ENCODE measurements at places on chromosomes 2 and 18.

- no peak for DNase-seq
Measured at GRCh38 chr2:146989741-146990140, 855.1 kb upstream of the ACVR2A start.

DNA sequence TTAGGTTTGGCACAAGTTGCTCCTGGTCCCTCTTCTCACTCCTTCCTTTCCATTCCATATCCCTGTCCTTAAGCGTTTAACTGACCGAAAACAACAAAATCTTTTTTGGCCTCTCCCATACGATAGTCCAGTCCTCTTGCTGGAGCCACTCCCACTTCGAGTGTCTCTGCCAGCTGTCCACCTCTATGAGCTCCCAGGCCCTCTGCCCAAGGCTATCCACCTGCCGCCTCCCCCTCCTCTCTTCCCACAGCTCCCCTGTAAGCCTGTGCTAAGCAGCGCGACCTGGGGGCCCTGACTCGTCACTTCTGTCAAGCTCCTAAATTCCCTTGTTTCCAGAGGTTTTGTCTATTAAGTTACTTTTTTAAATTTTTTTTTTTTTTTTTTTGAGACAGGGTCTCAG is 47.0 kb upstream of the FOSL2 start:
- no peak for DNase-seq

DNA sequence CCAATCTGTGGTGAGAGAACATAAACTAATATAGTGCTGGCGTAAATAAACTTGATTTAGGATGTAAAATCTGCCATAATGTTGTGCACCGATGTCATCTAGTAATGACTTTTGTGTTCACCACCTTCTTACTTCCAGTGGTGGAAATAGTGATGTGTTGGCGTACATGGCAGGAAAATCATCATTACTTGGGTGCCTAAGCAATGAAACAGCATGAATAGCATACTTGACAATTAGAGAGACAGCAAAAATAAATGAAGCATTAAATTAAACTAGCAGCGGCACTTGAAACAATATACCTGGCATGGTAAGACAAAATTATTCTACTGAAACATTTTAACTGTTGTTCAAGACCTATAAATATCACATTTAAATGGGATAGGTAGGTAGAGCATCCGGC is 73.2 kb upstream of the DSC1 start:
- no peak for DNase-seq

DNA sequence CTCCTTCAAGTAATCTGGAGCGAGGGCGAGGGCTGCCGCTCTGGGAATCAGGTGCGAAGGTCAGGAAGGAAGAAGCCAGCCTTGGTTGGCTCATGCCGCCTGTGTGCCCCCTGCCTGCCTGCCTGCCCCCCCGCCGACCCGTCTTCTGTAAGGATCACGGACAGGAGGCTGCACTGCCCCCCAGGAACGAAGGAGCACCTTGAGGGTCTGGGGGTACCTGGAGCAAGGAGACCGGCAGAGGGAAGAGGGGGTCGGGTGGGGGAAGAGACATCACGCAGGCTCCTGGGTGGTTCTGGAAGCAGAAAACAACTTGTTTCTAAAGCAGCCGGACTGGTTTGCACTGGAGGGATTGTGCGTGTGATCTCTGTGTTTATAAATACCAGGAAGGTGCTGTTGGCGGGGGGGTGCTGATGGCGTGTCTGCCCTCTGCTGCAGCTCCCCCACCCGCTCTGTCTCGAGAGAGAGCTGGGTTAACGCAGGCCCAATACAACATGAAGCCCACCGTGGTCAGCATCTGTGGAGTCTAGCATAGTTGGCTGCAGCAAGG is 1.7 kb downstream of the FOSL2 start:
- peak; percentile 37 for DNase-seq

GRCh38 chr2:33033606-33034081 is 86.9 kb downstream of the LTBP1 start:
- no peak for DNase-seq

DNA sequence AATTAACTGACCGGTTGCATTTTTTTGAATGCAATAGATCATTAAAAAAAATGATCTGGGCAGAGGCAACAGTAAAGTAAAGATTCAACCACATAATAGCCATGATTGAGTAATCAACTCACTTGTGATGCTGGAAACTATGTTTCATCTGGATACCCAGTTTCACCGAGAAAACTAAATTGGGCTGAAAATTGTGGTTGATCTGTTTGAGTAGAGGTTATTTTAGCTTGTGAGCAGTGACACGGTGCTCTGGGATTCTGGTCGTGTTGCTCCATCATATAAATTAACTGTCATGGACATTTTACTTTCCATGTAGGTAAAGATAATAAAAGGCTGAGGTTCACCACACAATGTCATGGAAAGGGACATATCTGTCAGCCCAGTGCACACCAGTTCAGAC is 58.7 kb downstream of the CD226 start:
- DNase-seq = no peak

DNA sequence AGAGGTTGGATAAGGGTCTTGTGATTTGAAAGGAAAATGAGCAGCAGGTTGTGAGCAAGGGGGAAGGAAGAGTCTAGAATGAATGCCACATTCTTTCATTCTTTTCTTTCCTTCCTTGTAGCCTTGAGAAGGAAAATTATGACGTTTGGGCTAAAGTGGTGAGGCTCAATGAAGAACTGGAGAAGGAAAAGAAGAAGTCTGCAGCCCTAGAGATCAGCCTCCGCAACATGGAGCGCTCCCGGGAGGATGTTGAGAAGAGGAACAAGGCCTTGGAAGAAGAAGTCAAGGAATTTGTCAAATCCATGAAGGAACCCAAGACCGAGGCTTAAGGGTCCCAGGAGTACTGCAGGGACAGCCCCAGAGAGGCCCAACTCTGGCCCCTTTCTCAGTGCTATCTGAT is 45.3 kb downstream of the BMP10 start:
- no peak for DNase-seq

DNA sequence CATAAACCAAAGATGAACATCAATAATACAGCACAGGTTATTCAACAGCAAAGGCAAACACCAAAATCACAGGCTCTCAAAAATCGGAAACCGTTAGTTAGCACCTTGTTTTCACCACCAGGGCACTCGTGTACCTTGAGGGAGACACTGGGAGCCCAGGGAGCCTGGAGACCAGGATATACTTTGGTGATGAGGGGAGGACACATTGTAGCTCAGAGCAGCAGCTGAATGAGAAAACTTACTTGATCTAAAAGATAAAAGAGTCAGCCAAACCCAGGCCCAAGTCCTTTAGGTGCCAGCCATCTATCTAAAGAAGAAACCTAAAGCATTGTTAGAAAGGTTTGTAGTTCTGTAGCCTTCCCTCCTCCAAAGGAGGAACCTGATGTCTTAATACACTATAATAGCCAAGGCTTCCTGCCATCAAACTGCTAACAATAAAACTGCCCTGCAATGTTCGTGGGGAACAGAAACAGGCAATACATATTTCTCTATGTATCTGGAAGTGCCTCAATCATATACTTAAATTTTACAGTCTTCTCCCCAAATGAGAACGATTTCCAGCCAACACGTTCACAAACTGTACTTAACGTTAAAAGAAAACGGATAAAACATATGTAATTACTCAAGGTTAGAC is 19.3 kb downstream of the BCL11A start:
- DNase-seq = no peak

- DNase-seq = no peak
Measured at GRCh38 chr2:222494104-222494739, 69.9 kb downstream of the SGPP2 start.

DNA sequence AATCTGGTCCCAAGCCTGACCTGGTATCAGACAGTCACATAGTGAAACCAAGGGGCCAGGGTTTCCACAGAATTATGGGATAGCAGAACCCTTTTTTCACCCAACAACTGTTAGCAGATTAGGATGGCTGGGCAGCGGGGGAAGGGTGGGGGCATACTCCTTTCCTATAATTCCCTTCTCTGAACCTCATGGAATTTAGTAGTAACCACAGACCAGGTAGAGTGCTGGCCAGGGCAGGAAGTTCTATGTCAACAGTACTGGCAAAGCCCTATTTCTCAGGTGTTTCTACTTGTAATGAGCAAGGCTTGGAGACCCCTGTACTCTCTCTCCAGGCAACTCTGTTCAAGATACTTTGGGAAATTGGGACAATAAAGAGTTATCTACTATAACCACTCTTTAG is 174.6 kb downstream of the THADA start:
- no peak for DNase-seq

DNA sequence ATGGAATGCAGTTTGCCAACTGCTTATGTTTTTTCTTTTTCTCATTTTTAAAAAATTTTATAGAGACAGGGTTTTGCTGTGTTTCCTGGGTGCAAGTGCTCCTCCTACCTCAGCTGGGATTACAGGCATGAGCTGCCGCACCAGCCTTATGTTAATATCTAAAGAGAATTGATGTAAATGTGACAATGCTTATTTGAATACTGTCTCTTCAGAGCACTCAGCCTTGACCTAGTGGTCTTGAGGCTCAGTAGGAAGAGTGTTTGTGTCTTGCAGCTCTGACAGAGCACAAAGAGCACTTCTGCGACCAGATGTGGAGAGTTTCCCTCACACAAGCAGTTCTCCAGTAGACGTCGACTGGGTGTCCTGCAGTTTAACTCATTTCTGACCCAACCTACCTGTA is 55.3 kb downstream of the ARHGEF4 start:
- no peak for DNase-seq

DNA sequence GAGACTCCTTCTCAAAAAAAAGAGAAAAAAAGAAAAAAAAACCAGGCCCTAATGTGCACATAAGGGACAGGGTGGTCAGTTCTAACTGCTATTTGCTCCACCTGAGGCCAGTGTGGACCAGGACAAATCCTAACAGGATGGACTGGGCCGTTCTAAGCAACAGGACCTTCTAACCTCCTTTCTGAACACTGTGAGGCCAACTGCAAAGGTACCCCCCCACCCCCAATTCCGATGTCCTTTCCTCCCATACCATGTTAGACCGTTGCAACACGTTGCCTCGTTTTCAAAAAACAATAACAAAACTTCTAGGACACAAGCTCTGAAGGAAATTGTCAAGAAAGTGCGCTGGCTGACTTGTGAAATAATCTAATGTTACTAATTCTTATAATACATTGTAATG is 1.2 kb downstream of the THAP4 start:
- no peak for DNase-seq

DNA sequence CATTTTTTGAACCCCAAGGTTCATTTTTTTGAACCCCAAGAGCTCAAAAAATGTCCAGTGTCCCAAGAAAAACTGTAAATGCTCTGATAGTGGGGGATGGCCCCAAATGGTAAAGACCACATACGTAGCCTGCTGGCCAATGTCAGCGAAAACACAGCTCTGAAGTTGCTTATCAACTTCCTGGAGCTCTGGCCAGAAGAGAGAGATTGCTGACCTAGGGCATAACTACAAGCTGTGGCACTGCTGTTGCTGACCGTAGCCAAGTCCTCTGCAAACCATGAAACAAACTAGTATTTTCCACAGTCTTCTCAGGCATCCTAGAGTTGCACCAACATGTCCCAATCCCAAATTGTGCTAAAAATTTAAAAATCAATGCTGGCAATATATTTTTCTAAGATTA is 50.9 kb downstream of the REEP1 start:
- no peak for DNase-seq

DNA sequence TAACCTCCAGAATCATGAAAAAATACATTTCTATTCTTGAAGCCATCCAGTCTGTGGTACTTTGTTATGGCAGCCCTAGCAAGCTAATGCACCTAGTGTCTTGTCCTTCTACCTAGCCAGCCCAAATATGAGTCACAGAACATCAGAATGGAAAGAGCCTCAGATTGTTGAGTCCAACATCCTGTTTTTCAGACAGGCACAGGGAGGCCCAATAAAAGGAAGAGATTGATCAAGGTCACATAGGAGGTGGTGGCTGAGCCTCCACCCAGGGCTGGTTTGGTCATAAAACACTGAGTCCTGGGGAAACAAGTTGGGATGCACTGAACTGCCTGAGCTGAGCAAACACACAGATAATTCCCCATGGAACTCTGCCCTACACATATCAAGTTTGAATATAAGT is 195.5 kb downstream of the TTC32 start:
- DNase-seq = no peak

GRCh38 chr18:54742120-54742519 is 86.2 kb upstream of the RAB27B start:
- no peak for DNase-seq

DNA sequence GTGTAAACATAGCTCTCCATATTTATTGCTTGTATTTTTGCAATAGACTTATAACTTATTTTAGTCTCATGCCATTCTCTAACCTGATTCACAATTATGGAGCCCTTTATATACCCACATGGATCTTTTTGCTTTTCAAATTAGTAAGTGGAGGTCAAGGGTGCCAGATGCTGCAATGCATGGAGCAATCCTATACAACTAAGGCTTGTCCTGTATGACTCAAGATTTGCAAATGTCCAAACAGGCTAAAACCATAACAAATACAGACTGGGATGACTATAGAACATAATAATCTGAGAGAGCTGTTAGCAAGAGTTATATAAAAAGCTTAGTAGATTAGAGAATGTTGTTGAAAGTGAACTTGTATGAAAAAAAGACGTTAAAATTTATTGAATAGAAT is 690.4 kb upstream of the NRXN1 start:
- DNase-seq = peak; percentile 3

- DNase-seq = no peak
Measured at GRCh38 chr2:105842555-105842954, 97.8 kb downstream of the NCK2 start.

GRCh38 chr18:23067236-23067635 is 68.0 kb upstream of the CABLES1 start:
- peak; percentile 57 for DNase-seq

DNA sequence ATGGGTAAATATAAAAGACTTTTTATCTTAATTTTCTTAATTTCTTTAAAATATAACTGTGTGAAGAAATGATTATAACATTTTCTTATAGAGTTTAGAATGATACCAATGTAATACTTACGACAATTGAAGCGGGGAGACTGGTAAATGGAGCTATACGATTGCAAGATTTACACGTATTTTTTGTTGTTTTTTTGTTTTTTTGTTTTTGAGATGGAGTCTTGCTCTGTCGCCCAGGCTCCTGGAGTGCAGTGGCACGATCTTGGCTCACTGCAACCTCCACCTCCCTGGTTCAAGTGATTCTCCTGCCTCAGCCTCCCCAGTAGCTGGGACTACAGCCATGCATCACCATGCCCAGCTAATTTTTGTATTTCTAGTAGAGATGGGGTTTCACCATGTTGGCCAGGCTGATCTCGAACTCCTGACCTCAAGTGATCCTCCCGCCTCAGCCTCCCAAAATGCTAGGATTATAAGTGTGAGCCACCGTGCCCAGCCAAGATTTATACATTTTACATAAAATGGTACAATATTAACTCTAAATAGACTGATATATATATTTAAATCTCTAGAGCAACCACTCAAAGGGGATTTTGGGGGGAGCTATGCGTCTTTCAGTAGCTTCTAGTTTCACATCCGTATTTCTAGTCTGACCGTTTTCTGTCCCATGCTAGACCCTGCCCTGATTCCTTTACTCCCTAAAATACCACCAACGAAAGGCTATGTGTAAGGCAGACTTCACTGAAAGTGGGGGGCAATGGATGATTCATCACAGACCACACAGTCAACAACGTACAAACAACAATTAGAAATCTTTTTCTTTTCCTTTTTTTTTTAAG is 28.2 kb upstream of the ATG16L1 start:
- DNase-seq = no peak

- DNase-seq = no peak
Measured at GRCh38 chr2:234620018-234620417, 123.1 kb upstream of the ARL4C start.

GRCh38 chr2:26355038-26355995 is 8.7 kb upstream of the ADGRF3 start:
- peak; percentile 97 for DNase-seq

Measured in H4 (cell line).